Kidney glomerular epithelial cell (primary cell): ENCODE measurements at places on chromosomes 7 and 10.

DNA sequence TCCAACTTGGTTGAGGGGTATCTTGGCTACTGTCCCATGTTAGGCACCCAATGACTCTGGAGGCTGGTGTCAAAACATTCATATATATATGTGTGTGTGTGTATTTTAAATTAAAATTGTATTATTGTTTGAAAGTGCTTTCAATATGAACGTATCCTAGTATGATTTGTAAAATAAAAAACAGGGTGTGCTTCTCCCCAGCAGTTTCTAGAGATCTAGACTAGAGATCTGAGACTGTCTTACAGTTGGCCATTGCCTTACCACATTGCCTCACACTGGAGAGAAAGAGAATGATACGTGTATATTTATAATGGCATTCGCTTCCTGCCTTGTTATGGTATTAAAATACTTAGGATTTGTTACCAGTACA, 1.2 kb downstream of the BAG3 start:
- DNase-seq, result peak; percentile 69

DNA sequence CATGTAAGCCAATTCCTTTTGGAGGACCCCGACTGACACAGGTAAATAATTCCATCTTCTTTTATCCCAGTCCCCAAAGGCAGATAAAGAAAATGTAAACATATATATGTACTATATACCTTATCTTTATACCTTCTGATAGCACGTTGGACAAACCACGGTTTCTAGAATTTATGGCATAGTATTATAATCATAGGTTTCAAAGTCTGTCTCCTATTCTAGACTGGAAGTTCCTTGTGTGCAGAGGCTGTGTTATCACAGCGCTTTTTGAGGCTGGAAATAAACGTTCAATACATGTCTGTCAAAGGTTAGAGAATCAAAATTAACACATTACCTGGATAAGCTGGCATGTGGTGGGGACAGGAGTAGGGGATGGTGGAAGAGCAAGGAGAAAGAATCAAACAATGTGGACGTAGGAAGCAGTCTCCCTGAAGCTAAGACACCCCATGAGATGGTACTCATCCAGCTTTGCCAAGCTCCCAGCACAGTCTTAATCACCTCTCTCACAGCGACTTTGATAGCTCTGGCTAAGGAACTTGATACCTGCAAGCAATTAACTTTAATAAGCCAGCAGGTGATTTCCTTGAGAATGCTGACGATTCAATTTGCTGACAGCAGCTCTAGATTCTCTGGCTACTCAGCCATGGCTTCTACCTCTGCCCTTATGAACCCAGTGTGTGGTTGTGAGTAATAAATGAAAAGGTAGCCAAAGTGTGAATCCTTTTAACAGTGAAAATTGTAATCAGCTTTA, 208.4 kb upstream of the LRRTM3 start:
- DNase-seq, result peak; percentile 21

DNA sequence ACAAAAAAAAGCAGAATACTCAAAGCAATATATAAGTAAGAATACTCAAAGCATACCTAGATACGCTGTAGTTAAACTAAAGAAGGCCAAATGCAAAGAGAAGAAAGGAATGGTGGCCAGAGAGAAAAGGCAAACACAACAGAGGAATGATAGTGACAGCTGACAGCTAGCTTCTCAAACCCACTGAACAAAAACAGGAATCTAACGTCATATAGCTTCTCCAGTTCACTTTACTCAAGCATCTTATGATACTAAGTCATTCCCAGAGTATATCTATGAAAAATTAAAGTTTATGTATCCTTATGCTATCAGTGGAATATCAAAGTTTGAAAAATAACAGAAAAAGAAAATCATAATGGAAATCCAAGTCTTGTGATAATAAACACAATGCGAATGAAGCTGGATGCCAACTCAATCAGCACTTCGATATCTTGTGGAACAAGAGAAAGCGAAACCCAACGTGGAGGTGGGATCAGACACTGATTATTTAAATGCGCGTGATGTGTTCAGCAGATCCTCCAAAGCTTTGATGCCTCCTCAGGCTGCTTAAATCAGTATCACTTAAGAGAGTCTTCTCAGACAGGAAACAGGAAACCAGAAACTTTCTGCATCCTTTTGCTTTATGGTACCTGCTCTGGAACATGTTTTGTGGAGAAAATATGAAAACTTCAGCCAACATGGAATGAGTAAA, 102.8 kb downstream of the PIP4K2A start:
- DNase-seq, result no peak

DNA sequence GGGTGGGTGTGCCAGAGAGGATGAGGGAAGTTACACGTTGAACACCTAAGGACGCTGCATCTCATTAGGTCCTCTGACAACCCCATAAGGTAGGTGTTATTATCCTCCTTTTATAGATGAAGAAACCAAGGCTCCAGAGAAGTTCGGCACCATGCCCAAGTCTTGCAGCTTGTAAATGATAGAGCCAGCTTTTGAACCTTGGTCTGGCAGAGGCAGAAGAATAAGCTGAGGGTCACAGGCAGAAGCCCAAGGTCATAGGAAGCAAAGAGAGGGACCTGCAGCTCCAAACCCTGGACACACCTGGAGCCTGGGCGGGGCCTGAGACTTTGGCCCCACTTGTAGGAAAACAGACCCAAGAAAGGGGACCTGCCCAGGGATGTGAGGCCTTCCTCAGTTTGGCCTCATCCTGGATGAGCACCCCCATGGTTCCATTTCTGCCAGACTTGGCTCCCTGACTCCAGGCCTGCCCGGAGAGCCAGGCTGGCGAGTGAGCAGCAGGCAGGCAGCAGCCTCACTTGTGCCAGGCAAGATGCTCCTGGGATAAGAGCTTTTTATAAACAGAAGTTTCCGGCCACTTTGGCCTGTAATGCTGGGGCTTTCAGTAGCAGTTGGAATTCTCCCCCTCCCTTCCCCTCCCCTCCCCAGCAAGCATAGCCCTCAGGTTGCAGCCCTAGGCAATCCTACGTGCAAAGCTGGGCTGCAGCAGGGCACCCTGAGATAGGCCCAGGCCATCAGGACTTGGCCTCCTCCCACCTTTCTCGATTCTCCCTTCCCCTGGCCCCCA, 2.4 kb downstream of the KCNH2 start:
- no peak for DNase-seq

GRCh38 chr10:6088721-6089333, at the start of gene RBM17:
TSS of gene RBM17 (plus strand) at chr10:6089034. CDS start at chr10:6097066, 8,032 bp downstream.
- DNase-seq, result peak; percentile 89

GRCh38 chr7:82268632-82269031, 174.9 kb downstream of the CACNA2D1 start:
- no peak for DNase-seq

DNA sequence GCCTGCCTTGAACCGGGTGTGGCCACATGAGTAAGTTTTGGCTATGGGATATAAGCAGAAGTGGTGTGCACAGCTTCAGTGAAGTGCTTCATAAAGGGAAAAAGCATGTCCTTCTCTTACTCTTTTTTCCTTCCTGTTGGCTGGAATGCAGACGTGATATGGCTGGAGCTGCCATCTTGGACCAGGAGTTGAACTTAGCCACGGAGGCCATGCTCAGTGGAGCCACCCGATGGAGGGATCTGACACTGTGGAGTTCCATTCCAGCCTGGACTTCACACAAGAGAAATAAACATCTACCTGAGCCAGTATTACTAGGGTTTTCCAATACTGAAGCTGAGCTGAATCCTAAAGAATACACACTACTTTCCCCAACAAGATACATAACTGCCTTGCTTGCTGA, 52.3 kb downstream of the CCDC3 start:
- DNase-seq, result no peak

GRCh38 chr7:49166441-49166840, 242.1 kb downstream of the CDC14C start:
- no peak for DNase-seq

- DNase-seq, result no peak
These were observed 9.6 kb downstream of the KAZALD1 start for GRCh38 chr10:101071267-101071884.

GRCh38 chr10:76572021-76572420, 1065.6 kb downstream of the KCNMA1 start:
- DNase-seq, result no peak

DNA sequence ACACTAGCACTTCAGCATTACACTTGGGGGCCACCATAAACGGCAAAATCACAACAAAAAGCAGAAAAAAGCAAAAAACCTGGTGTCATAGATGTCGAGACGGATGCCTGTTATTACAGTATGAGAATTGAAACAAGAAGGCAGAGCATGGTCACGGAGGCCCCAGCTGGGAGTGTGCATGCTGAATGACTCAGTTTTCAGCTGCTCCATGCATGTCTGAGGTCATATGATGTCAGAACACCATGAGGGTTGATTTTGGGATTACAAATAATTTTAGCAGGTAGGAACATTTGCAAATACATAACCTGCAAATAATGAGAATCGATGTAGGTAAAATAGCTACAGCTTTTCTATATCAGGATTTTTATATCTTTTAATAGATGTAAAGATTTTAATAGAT, 19.1 kb downstream of the ZMYND11 start:
- DNase-seq, result no peak

GRCh38 chr7:159010411-159010810, 134.3 kb downstream of the VIPR2 start:
- DNase-seq, result no peak

DNA sequence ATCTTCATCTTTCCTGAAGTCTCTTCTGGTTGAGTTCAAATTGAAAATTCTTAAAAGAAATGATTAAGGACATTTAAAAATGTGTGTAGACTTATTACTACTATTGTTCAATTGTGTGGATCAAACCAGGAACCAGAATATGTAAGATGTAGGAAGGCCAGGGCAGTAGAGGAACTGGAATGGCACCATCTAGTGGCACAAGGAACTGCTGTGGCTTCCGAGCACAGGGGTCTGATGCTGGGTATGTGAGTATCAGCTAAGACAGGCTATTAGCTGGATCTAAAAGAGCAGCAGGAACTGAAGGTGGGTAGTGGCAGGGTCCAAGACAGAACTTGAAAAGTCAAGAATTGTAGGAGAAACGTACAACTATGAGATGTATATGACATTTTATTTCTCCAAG, 247.3 kb downstream of the SEMA3A start:
- DNase-seq, result peak; percentile 11

- no peak for DNase-seq
These were observed 118.1 kb downstream of the GNAT3 start for GRCh38 chr7:80393786-80394185.

DNA sequence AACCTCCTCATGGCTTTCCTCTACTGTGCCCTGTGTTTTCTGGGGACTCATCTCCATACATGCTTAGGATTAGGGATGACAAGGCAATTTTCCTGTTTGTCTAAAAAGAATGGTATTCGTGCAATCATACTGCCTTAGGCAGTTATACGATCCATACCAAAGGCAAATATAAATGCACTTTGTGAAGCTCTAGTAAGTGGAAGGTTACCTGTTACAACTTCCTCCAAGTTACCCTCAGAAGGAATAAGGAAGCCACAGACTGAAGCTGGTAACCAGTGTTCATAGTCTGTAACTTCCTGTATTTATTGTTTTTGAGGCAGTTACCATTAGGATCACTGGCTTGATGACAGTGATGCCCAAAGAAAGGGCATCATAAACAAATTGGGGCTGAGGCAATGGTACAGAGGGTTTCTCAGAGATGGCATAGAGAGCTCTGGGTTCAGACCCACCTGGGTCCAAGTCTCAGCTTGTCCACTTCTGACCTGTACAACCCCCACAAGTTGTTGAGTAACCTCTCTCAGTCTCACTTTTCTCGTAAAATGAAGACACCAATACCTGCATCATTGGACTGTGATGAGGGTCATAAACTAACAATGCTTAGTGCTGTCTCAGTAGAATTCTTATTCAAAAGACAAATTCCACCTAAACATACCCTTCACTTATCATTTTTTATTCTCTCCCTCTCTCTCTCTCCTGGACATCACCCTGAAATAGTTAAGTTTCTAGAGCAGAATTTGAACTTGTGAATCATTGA, 138.2 kb downstream of the ELMO1 start:
- no peak for DNase-seq

GRCh38 chr7:12519682-12520009, 50.9 kb upstream of the SCIN start:
- no peak for DNase-seq

DNA sequence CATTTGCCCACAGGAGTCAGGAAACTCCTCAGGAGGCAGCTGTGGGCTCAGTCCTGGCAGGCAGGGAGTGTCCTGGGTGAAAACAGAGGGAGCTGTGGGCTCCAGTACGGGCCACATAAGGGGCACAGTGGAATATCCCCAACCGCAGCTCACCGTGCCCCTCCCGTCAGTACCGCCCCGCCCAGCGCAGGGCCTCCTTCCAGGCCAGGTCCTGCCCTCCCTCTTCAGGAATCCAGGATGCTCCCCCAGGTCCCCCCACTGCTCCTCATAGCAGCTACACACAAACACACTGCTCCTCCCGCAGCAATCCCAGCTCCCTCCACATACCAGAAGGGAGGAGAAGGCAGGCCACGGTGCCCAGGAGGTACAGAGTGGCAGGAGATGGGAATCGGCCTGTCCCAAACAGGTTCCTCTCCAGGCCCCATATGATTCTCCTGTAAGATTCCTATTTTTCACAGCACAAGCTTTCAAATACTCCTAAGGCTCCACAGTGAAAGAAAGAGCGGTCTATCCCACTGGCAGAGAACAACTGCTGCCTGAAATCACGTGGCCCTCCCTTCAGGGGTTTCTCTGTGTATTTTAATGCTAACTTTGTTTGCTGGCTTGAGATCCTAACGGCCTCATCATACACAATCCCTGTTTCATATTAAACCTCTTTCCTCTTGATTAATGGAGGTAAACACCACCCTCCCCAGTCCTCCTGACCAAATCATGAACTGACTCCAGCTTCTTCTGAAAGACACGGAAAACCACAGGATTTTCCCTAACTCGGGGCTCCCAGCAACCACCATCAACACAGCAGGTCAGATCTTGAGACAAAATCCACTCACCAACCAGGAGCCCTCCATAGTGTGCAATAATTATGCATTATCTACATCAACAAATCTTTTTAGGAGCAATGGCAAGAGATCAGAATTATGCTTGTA, 178.7 kb downstream of the TNS3 start:
- DNase-seq, result peak; percentile 13

DNA sequence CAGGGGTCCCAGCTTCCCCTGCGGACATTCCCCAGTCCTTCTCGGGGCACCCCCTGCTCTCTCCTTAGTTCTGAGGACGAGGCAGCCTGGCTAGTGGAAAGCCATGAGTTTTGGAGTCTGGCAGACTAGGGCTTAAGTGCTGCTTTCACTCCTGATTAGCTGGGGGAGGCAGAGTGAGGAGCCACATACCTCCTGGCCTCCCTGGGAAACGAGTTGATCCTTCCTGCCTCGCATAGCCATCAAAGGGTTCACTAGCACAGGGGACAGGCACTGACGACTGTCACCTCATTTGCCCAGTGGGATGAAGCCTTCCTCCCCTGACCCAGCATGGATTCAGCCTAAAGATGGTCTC, 402.5 kb downstream of the RPS24 start:
- no peak for DNase-seq

GRCh38 chr10:56605051-56605450, 244.0 kb upstream of the ZWINT start:
- no peak for DNase-seq

DNA sequence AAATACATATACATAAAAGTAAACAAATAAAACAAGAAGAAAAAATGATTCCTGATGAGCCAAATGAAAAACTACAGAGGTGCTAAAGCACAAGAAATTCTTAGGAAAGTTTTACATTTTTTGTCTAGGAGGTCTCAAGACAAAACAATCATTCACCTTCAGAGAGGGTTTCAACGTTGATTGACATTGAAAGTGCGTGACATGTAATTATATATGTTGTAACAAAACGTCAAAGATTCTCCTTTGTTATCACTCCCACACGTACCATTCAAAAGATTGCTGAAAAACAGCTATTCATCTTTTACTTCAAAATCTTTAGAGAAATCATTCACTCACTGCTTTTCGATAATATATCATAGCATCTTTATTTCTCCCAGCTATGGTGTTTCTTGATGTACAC, 375.9 kb downstream of the NEBL start:
- no peak for DNase-seq
